ENCODE measurements at places on chromosomes 4 and X. TPM values are rescaled to one million over a fixed set of nuclear protein-coding genes. Genes with fewer than 3 reads are reported as not detected.

- DNase-seq: no peak
These were observed 221.2 kb downstream of the SPRY1 start for GRCh38 chr4:123617791-123618190.

DNA sequence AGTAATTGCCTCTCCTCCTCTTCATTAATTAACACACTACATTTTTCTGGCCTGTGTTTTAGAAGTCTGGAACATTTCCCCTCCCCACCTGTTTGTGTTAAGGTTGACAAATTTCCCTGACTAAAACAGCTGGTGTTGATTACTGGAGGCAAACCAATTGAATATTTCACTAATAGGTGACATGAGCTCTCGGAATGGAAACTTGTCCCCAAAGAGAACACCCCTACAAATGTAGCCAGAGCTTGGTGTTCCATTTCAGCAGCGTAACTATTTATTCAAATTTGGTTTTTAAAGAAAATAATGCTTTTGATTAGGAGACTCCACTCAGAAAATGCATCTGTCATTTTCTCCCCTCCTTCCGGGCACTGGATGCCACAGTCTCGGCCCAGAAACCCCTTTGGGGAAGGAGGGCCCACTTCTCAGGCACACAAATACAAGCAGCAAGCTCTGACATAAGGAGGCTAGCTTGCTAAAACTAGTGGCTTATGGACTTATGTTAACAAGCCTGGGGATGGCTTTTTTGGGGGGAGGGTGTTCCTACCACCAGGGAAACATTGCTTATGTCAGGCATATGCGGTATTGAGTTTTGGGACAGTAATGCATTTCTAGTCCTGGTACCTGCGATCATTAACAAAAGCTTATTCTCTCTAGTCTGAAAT, 2.2 kb downstream of the RNF150 start:
- no peak for DNase-seq

Gene SLC38A5
- 33.9 TPM for polyA plus RNA-seq

DNA sequence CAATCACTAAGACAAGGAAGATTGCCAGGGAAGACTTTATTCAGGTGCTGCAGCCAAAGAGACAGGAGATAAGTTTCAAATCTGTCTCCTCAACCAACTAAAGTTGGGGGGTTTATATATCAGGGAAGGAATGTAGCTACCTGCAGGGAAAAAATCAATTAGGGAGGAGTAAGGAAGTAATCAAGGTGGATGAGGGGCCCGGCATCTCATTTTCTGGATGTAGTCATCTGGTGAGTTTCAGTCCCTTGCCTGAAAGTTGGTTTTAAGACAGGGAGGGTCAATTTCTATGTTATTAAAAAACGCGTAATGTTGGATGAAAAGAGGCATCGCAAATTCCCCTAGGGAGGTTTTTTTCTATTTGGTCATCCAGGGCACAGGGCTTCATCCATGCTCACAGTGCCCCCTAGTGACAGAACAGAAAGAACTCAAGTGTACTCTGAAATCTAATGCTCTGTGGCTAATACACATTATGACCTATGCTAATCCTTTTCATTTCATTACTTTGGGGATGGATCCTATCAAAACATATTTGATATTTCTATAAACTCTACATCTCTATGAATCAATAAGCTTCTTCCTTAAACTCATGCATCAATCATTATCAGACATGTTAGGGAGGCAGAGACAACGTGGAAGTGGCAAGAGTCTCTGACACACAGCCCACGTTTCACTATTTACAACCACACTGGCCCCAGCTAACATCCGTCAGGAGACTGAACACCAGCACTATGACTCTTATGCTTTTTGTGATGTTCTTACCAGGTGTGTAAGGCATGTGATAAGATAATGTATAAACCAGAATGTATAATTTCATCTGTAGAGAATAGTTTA, 1577.0 kb upstream of the TENM3 start:
- DNase-seq: no peak

- DNase-seq: peak; percentile 44
These were observed 76.1 kb downstream of the HMGB2 start for GRCh38 chr4:173257732-173258717.
